A673 (cell line): ENCODE measurements at places on chromosomes 2 and 18.

DNA sequence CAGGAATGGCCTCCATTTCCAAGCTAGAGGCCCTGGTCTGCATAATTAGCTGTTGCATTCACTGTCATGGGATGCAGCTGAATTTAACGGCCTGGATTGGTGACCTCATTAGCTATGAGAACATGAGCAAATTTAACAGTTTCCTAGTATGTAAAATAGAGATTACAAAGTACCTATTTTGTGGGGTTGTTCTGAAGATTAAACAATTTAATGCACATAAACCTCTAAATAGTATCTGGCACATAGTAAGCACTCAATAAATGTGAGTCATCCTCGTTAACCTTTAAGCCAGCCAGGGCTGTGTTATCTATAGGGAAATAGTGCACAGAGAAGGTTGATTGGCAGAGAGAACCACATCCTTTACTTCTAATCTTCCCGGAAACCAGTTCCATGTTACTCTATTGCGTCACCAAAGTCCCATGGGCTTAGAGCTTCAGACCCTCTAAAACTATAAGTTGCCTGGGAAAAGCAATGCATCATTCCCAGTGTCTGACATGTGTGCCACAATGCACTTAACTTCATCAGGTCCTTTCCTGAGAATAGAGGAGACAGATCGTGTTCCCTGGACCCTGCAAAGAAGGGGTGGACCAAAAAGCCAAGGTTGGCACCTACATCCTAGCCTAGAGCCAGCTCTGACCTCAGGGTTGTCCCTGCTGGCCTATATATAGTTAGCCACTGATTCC, 196.5 kb downstream of the LNPK start:
- H3K36me3 ChIP-seq = no peaks in the 10 kb centered on the region
- peak; percentile 78 for DNase-seq
- H3K27ac ChIP-seq = no peak overlapping the region
- H3K27me3 ChIP-seq = no peaks in the 10 kb centered on the region

- DNase-seq = no peak
- H3K27me3 ChIP-seq = no peaks in the 10 kb centered on the region
- no peak overlapping the region for H3K4me3 ChIP-seq
- no peaks in the 10 kb centered on the region for H3K36me3 ChIP-seq
These were observed 9.4 kb downstream of the INPP4A start for GRCh38 chr2:98454073-98454472.

DNA sequence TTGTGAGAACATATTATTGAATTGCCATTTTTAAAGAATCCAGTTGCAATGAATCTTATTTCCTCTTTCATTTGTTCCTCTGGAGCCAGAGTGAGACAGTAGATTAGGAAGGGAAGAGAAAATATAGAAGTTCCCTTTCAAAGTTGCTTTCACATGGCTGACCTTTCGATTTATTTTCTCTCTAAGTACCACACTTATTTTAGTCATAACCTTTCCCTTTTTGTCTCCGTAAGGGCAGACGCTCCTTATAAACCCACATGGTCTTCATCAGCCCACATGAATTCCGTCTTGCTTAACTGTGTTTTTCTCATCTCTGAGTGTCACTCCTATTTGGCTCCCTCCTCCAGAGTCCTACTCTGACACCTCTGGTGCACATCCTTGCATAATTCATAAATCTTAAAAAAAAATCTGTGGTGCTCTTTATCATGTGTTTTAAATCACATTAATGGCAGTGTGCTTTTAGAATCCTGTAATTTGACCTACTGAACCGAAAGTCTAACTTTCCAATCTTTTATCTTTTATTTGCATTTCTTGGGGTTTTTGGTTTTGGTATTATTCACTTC, 38.5 kb upstream of the ZNF396 start:
- H3K4me3 ChIP-seq = no peak overlapping the region
- H3K36me3 ChIP-seq = no peaks in the 10 kb centered on the region
- H3K4me1 ChIP-seq = no peaks in the 10 kb centered on the region
- no peak for DNase-seq
- H3K27ac ChIP-seq = no peak overlapping the region

GRCh38 chr2:8355102-8355859, 326.6 kb upstream of the ID2 start:
- H3K4me1 ChIP-seq = no peaks in the 10 kb centered on the region
- H3K36me3 ChIP-seq = no peaks in the 10 kb centered on the region
- H3K4me3 ChIP-seq = no peak overlapping the region
- H3K27ac ChIP-seq = no peak overlapping the region

DNA sequence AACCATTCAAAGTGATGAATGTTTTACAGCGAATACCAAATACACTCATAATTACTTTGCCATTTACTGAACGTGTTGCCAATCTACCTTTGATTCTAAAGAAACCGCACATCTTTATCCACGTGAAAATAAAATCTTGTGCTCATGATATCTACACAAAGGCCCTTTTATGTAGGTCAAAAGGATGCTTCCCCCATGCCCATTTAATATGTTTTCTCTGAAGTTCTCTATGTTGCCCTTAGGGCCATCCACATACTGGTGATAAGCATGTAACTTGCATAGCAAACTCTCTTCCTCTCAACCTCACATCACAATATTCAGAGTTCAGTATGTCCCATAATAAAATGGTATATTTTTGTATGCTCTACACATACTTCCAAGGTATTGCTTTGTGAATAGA, 380.0 kb upstream of the FIGN start:
- no peaks in the 10 kb centered on the region for H3K4me1 ChIP-seq
- H3K36me3 ChIP-seq = no peaks in the 10 kb centered on the region
- DNase-seq = no peak
- no peak overlapping the region for H3K27ac ChIP-seq
- H3K27me3 ChIP-seq = no peaks in the 10 kb centered on the region

DNA sequence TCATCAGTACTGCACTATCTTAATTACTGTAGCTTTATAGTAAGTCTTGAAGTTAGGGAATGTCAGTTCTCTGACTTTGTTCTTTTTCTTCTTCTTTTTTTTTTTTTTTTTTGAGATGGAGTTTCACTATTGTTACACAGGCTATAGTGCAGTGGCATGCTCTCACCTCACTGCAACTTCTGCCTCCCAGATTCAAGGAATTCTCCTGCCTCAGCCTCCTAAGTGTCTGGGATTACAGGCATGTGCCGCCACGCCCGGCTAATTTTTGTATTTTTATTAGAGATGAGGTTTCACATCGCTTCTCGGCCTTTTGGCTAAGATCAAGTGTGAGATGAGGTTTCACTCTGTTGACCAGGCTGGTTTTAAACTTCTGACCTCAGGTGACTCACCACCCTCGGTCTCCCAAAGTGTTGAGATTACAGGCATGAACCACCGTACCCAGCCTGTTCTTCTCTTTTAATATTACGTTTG, 41.9 kb upstream of the TANC1 start:
- no peak overlapping the region for H3K27ac ChIP-seq
- H3K36me3 ChIP-seq = no peaks in the 10 kb centered on the region
- peaks cover 21% of the 10 kb centered on the region for H3K4me1 ChIP-seq
- H3K27me3 ChIP-seq = no peaks in the 10 kb centered on the region
- DNase-seq = no peak
- H3K4me3 ChIP-seq = no peak overlapping the region

DNA sequence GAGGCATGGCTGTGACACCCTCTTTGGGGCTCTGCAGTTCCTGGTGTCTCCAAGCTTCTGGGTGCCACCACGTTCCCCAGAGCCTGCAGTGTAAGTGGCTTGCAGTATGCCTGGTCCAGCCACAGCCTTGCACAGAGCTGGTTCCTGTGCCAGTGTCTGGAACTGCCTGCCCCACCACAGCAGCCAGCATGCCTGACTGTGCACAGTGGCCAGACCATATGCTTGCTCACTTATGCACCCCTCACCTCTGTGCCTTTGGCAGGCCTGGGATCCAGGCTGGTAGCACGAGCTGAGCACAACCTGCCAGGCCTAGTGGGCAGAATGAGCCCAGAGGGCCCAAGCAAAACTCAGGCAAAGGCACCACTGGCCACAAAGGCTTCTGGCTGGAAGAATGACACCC, 154.1 kb downstream of the DPP4 start:
- no peak overlapping the region for H3K27ac ChIP-seq
- no peaks in the 10 kb centered on the region for H3K4me1 ChIP-seq
- no peak for DNase-seq
- H3K27me3 ChIP-seq = no peaks in the 10 kb centered on the region
- no peak overlapping the region for H3K4me3 ChIP-seq
- no peaks in the 10 kb centered on the region for H3K36me3 ChIP-seq

GRCh38 chr2:50529600-50530218, 502.2 kb downstream of the NRXN1 start:
- H3K4me1 ChIP-seq = no peaks in the 10 kb centered on the region
- H3K36me3 ChIP-seq = no peaks in the 10 kb centered on the region
- peaks cover 72% of the 10 kb centered on the region for H3K27me3 ChIP-seq
- H3K27ac ChIP-seq = no peak overlapping the region
- H3K4me3 ChIP-seq = no peak overlapping the region

DNA sequence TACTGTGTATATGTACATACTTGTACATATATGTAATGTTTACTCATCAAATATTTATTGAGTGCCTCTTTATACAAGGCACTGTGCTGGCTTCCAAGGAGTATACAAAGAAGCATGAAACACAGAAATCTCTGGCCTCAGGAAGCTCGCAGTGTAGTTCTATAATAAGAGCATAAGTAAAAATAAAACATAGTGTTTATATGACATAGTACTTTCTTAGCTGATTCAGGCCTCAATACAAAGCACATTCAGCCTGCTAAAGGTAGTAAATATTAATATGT, 13.9 kb downstream of the STAMBP start:
- peaks cover 48% of the 10 kb centered on the region for H3K36me3 ChIP-seq
- no peaks in the 10 kb centered on the region for H3K4me1 ChIP-seq
- no peak overlapping the region for H3K27ac ChIP-seq
- DNase-seq = no peak

DNA sequence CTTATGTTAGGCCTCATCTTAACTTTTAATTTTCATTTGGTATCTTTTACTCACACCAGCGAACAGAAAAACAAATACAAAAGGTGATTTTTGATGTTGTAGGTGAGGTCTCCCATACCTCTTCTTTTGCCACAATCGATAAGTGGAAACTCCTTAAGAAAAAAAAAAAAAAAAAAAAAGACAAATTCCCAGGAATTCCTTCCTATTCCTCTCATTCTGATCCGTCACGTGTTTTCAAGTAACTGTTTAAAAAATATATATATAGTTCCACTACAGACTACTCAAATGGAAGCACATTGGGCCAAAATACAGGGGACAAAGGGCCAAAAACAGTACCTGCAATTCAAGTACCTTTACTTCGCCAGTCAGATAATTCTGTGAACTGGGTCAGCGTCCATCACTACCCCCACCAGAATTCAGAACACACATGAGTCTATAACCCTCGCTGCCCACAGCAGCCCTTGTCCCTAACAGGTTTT, 16.5 kb downstream of the NMUR1 start:
- peaks cover 13% of the 10 kb centered on the region for H3K4me1 ChIP-seq
- DNase-seq = no peak
- peak overlapping the region; percentile 88 for H3K27ac ChIP-seq
- H3K36me3 ChIP-seq = no peaks in the 10 kb centered on the region

GRCh38 chr2:166665991-166666940, 172.2 kb upstream of the SCN7A start:
- peak; percentile 27 for DNase-seq
- H3K4me1 ChIP-seq = peaks cover 11% of the 10 kb centered on the region
- no peaks in the 10 kb centered on the region for H3K27me3 ChIP-seq
- H3K27ac ChIP-seq = no peak overlapping the region
- no peak overlapping the region for H3K4me3 ChIP-seq

- H3K36me3 ChIP-seq = no peaks in the 10 kb centered on the region
- no peak overlapping the region for H3K4me3 ChIP-seq
- no peak for DNase-seq
These were observed 167.6 kb upstream of the CTAGE1 start for GRCh38 chr18:22585333-22585732.

DNA sequence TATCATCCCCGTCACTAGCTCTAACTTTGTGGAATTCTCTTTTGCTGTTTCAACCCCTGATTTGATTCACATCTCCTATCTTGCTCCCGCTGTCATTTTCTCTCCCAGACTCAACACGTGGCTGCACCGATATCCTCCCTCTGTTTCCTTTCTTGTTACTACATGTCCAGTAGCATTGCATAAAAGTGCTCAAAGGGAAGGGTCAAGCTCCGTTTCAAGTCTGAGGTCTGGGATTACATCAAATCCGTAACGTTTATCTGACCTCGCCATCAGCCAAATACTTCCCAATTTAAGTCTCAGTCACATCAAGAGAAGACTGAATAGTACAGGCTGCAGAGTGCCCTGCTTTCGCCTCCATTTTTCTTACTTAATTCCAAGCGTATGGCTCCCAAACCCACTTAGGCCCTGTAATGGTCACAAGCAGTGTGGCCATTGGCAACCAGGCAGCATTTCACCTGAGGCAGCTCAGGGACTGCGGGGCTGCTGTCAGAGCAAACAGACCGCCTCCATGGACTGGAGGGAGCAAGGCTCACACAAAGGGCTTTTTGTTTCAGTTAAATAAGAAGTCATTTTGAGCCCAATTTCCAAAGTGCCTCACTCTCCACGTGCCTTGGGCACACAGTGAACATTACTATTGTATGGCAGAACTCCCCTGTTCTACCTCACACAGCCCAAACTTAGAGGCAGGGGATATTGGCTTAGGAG, 217.8 kb downstream of the BCL11A start:
- H3K4me3 ChIP-seq = no peak overlapping the region
- no peaks in the 10 kb centered on the region for H3K4me1 ChIP-seq
- no peak overlapping the region for H3K27ac ChIP-seq
- no peak for DNase-seq
- H3K36me3 ChIP-seq = no peaks in the 10 kb centered on the region

DNA sequence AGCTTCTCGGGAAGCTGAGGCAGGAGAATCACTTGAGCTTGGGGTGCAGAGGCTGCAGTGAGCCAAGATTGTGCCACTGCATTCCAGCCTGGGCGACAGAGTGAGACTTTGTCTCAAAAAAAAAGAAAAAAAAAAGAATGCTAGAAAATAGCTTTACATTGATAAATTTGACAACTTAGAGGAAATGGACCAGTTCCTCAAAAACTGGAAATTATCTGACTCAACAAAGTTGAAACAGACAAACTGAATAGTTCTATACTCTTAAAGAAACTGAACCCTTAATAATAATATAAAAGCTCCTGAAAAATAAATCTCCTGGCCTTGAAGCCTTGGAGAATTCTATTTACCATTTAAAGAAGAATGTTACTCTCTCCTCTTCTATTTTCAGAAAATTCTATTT, 151.0 kb upstream of the BCL2L11 start:
- H3K4me3 ChIP-seq = no peak overlapping the region
- H3K27me3 ChIP-seq = peaks cover 12% of the 10 kb centered on the region
- no peak for DNase-seq
- no peaks in the 10 kb centered on the region for H3K4me1 ChIP-seq
- no peak overlapping the region for H3K27ac ChIP-seq

- H3K4me1 ChIP-seq = no peaks in the 10 kb centered on the region
- no peaks in the 10 kb centered on the region for H3K36me3 ChIP-seq
- no peak overlapping the region for H3K4me3 ChIP-seq
- H3K27me3 ChIP-seq = no peaks in the 10 kb centered on the region
- no peak overlapping the region for H3K27ac ChIP-seq
- DNase-seq = no peak
These were observed 298.4 kb upstream of the MMADHC start for GRCh38 chr2:149885946-149886345.
